Activated naive CD8-positive, alpha-beta T cell treated with anti-CD3 and anti-CD28 coated beads, Interleukin-2, amount 50 U/mL, for 16 hours (primary cell): ENCODE measurements at places on chromosomes 12 and 14.

- DNase-seq: no peak
Measured at GRCh38 chr14:33737446-33737845, 213.4 kb downstream of the EGLN3 start.

GRCh38 chr12:7144414-7145120, 14.4 kb downstream of the CLSTN3 start:
- no peak for DNase-seq

DNA sequence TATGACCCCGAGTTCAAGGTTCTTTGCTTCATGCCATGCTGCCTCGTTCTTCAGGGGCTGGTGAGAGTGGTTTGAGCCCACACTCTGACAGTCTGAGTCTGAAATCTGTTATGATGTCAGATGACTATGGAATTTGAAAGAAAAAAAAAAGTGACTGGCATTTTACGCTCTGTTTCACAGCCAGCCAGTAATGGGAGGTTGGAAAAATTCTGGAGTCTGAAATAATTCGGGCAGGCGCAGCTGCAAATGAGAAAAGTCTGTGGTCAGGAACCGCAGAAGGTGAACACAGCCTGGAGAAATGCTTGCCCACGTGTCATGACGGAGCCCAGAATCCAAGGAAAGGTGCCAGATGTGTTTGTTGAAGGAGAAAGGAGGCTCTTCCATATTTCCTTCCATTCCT, 269.8 kb upstream of the PWP1 start:
- DNase-seq: no peak

DNA sequence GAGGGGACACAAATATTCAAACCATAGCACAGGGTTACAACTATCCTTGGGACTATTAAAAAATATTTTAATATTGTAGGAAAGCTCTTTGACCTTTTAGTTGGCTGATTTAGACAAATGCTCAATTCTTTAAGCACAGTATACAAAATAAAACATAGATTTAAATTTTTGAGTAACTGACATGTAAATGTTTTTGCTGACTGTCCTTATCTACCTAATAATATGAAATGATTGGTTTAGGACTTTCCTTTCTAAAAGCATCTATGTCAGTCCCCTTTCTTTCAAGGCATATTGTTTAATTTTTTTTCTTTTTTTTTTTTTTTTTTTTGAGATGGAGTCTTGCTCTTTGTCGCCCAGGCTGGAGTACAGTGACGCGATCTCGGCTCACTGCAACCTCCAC, 16.5 kb upstream of the OR6J1 start:
- DNase-seq: no peak

DNA sequence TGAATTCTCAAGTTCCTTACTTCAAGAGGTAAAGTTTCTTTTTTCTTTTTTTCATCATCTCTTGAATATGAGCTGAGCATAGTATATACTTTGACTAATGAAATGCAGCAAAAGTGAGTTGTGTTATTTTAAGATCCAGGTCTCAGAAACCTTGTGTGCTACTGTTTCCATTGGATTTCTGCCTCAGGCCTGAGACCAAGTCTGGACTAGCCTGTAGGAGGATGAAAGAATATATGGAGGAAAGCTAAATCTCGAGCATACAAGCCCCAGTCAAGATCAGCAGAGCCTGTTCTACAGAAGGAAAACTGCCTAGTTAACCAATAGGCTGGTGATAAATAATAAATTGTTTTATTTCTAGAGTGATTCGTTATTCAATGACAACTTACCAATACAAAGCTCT, 652.5 kb downstream of the C12orf50 start:
- DNase-seq: no peak

- DNase-seq: no peak
Measured at GRCh38 chr12:5789469-5789968, 155.5 kb downstream of the ANO2 start.

DNA sequence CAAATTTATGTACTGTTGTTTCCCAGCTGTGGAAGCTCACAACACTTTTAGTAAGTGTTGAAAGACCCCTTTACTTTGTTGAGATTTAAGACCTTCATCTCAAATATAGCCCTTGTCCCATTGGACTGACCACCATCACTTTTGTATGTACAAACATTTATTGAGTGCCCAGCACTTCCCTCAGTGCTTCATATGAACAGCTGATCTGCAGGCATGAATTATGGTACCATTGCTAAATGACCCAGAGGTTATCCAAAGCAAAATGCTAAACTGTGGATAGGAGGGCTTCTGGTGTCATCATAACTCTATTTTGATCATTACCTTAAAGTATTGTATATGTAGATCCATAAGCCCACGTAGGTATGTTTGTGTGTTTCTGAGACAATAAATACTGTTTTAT, 285.7 kb upstream of the RGS6 start:
- DNase-seq: no peak

GRCh38 chr14:80977221-80977620, 21.8 kb downstream of the TSHR start:
- DNase-seq: no peak

DNA sequence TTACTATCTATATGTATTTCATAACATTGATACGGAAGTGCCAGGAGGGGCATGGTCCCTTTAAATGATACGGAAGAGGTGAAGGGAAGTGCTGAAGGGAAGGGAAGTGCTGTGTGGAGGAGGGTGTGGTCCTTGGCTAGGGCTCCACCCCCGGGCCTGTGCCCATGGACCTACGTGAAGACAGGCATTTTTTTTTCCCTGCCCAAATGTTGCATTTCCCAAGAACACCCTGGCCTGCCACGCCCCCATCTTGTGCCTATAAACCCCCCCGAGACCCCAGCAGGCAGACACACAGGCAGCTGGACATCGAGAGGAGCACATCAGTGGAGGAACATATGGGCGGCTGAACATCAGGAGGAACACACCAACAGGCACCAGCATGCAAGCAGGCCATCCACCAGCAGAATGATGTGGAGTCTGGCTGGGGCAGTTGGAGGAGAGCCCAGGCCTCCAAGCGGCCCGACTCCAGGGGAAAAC, 134.1 kb downstream of the SLC41A2 start:
- no peak for DNase-seq

DNA sequence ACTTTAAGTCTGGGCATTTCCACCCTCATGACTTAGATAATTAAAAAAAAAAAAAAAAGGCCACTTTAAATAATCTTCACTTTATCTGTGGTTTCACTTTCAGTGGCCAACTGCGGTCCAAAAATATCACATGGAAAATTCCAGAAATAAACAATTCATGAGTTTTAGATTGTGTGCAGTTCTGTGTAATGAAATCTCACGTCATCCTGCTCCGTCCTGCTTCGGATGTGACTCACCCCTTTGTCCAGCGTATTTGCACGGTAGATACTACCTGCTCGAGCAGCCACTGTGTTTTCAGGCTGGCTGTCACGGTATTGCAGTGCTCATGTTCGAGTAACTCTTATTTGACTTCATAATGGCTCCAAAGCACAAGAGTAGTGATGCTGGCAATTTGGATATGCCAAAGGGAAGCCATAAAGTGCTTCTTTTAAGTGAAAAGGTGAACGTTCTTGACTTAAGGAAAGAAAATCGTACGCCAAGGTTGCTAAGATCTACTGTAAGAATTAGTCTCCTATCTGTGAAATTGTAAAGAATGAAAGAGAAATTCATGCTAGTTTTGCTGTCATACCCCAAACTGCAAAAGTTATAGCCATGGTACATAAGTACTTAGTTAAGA, 2.4 kb downstream of the E2F7 start:
- no peak for DNase-seq

DNA sequence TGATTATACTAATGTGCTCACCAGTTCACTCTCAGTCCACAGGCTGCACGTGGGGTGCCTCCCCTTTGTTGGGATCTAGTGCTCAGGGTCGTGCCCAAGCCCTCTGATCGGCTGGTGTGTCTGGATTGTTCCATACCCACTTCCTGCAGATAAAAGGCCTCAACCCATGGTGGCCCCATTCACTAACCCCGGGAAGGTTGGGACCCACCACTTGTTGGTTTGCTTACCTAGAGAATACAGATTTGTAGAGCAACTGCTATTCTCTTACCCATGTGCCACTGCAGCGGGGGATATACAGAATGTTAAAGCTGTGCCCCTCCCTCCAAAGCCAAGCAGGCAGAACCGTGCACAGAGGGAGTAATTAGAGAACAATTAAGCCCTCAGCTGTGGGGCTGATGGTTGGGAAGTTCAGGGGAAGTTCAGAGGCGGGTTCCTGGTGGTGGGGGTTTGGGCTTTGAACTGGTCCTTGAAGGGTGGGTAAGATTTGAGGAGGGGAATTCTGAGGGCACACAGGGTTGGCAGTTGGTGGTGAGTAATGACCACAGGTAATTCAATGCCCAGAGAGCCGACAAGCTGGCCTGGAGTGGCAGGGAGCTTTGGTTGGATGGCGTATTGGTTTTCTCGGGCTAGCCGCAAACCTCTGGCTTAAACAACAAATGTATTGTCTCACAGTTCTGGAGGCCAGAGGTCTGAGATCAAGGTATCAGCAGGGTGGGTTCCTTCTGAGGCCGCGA, 68.8 kb downstream of the ADCK1 start:
- DNase-seq: no peak

GRCh38 chr12:96054244-96054610, 18.8 kb upstream of the LTA4H start:
- DNase-seq: no peak

DNA sequence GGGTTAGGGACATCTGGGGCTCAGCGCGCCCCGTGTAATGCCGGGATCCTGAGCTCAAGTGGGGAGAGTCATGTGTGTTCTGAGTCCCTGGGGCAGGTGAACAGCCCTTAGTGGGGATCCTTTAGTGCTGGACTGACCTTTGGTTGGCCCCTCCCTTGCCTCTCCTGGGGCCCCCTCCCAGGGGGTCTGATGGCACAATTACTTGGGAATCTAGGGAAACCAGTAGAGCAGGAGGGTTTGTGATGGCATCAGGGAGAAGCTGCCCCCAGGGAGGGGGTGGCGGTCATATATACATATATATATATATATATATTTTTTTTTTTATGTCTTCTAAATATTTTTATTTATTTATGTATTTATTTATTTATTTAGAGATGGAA, at the start of gene MORN3:
Gene MORN3 (minus strand): TSS at position 134 of the 380 bp plus-strand sequence. CDS start 171 bp downstream, outside the sequence.
- no peak for DNase-seq

- DNase-seq: no peak
Measured at GRCh38 chr12:129081755-129082250, 228.5 kb downstream of the GLT1D1 start.

DNA sequence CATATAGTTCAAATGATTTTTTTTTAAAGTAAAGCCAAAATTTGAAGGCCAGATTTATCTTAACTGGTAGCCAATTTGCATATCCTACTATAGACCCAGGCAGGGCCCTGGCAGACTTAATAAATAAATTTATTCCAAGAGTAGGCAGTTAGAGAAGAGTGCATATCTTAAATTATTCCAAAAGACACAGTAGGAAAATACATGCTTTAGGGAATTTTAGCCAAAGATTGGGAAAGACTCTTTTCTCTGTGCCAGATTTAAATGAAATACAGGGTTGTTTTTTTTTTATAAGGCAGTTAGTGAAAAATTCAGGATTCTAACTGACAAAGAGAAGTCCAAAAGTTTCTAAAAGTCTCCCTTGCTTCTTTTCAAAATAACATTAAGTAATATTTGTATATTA, 65.5 kb downstream of the ST8SIA1 start:
- DNase-seq: no peak

DNA sequence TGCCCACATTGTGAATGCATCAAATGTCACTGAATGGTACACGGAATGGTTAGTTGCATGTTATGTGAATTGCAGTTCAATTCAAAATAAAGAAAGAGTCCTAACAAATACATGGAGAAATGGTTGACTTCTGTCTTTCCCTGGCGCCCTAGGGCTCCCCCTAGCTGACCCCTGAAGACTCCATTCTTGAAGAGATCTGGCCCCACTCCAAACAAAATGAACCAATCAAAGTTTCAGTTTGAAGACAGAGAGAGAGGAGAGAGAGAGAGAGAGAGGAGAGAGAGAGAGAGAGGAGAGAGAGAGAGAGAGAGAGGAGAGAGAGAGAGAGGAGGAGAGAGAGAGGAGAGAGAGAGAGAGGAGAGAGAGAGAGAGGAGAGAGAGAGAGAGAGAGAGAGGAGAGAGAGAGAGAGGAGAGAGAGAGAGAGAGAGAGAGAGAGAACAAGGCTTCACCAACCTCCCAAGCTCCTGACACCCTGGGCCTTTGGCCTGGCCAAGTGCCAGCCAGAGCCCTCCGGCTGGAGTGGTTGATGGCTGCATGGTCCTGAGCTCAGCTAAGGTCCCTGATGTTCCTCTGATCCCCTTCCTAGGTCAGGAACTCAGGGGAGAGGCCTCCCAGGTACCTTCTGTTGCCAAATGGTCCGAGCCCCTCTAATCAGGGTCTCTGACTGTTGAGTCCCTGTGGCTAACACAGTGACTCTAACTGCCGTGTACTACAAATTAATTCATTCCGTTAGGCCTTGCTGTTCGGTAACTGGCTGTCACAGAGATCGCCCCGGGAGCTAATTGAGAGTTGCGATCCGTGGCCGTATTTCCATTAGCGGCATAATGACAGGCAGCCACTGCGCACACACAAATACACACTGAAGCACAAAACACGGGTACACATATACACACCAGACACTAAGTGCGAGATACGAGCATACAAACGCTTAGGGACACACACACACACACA, 188.8 kb downstream of the ESRRB start:
- no peak for DNase-seq
